ENCODE measurements at places on chromosomes 6 and 20.

- DNase-seq, result no peak
Observed at GRCh38 chr6:12848964-12849808, 132.6 kb downstream of the PHACTR1 start.

GRCh38 chr20:7996898-7997297 lies 22.7 kb downstream of the TMX4 start:
- no peak for DNase-seq

DNA sequence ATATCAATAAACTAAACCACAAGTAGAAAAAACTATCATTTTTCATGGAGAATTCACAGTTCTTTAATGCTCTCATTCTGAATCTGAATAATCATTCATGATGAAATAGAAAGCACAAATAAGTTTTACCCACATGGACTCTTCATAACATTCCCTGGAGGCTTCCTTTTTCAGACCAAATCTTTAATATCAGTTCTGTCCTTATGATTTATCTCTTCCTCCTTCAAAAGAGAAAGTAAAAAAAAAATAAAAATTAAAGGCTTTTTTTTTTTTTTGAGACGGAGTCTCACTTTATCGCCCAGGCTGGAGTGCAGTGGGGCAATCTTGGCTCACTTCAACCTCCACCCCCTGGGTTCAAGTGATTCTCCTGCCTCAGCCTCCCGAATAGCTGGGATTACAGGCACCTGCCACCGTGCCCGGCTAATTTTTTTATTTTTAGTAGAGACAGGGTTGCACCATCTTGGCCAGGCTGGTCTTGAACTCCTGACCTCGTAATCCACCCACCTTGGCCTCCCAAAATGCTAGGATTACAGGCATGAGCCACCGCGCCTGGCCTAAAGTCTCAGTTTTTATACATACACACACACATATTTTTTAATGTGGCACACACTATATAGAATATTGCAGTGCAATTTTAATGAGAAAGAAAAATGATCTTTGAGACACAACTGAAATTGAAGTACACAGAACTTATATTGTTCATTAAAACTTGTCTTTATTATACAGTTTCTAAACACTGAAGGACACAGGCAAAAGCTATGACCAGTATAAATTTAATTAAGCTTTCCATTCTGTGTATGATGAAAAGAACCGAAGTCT lies 31.9 kb upstream of the ZNF217 start:
- no peak for DNase-seq

GRCh38 chr6:16184129-16184528 lies 54.3 kb upstream of the GMPR start:
- no peak for DNase-seq

GRCh38 chr20:38275815-38276550 lies 15.4 kb upstream of the KIAA1755 start:
- no peak for DNase-seq

DNA sequence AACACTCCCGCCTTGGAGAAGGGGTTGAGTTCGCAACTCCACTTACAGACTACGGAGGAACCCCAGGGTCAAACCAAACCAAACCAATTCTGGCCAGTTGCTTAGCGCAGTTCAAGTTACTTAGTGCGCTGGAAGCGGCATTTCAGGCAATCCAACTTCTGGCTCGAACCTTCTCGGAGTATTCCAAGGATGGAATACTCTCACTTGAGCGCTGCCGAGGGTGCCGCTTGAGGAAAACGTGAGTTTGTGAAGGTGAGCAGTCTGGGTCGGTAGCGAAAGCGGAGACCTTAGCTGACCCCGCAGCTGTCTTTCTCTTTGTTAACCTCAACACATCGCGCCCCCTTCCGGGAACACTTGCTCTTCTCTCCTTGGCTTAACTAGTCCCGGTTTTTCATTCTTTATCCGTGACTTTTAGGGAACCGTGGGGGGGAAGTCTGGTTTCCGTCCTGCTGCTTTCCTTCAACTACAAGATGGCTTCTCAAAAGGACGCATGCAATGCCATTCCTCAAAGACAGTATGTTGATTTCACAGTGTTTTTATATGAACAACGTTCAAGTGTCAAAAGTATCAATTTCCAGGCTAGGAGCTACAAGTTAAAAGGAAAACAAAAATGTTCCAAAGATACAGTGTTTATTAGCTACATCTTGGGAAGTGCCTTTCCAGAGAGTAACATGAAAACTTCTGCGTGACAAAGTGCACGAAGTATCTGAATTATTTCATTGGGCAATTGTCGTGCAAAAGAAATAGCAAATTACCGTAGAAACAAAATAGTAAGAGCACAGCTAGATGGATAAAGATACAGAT lies 741 bp upstream of the PNISR start:
- DNase-seq, result peak; percentile 66

DNA sequence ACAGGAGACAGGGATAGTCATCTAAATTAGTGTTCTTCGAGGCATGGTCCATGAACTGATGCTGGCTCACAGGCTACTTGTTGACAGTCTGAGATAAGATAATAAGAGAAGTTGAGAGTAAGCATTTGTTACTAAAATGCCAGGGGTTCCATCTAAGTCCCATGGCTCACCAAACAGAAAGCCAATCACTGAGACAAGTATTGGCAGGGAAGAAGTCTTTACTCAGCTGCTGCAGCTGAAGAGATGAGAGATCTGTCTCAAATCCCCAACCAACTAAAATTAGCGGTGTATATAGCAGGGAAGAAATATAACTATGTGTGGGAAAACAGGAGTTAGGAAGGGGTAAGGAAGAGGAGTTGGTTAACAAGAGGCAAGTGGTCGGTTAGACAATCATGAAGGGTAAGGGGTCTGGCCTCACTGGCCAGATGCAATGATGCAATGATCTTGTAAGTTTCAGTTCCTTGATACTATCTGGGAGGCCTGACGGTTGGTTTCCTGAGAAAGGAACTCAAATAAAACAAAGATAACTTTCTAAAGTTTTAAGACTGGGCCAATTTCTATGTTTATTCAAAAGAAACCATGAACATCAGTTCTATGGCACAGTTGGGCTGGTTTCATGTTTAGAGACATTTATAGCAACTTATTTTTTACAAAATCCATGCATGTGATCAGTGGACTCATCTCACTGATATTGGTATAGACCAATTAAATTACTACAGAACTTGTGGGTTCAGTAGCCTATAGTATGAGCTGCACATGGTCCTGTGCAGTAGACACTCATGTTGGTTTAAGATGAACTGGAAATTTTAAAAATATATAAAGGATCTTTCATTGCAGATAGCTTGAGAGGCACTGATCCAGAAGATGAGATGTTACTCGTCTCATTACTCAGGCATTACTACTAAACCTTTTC lies 9.9 kb upstream of the HEBP2 start:
- DNase-seq, result no peak

DNA sequence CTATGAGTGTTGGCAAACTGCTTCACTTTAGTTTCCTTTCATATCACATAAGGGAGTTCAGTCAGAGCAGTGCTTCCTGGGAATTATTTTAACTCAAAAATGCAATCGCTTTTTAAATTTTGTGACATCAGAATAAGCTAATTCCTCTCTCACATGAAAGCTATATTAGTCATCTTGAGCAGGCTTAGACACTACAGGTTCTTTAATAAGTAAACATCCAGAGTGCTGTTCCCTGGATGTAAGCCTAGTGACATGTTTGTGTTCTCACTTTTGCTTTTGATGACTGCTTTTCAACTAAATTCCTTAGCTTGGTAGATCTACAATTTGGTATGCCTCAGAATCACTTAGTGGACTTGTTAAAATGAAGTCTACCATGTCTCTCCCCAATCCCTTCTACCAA lies 252.7 kb upstream of the POU3F2 start:
- DNase-seq, result no peak

- no peak for DNase-seq
Observed at GRCh38 chr6:30555816-30556065, 548 bp downstream of the GNL1 start.

- DNase-seq, result peak; percentile 6
Observed at GRCh38 chr20:54668271-54669039, 193.1 kb downstream of the DOK5 start.

DNA sequence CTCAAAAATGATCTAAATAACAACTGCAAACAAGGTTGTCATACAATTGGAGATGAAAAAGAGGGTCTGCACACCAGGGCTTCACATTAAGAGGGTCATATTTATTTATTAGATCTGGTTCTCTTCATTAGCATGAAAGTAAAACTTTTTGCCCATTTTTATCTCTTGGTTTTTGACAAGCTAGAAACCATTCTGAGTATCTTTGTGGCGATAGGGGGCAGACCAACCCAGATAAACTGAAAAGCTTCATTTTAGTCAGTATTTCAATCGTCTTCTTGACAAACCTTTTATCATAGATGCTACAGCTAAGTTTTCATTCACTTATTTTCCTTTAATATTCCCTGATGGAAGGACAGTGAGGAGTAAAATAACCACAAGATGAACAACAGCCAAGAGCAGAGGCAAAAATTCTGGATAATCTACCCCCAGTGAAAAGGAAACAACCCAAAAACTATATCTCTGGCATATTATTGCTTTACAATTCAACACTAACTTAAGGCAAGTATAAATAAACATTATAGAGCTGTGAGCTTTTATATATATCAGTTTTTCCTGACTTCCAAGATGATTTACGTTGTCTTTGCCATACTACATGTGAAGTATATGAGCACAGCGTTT lies 45.2 kb downstream of the THEMIS start:
- peak; percentile 65 for DNase-seq

DNA sequence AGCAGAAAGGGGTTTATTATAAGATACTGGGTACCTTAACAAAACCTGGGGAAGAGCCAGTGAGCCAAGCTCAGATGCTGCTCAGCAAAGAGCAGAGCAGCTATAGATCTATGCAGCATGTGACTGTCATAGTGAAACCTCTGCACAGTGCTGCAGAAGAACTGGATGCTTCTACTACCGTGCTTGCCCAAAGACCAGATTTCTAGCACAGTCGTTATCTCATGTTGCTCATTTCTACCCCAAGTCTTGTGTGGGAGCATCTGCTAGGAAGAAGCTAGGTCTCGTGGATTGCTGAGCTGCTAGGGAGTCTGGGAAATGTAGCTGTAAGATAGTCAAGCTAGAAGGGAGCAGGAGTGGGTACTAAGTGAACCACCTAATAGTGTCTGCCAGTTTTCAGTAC lies 31.7 kb upstream of the GNRH2 start:
- no peak for DNase-seq

- no peak for DNase-seq
Observed at GRCh38 chr20:36096435-36096834, 58.1 kb upstream of the EPB41L1 start.

DNA sequence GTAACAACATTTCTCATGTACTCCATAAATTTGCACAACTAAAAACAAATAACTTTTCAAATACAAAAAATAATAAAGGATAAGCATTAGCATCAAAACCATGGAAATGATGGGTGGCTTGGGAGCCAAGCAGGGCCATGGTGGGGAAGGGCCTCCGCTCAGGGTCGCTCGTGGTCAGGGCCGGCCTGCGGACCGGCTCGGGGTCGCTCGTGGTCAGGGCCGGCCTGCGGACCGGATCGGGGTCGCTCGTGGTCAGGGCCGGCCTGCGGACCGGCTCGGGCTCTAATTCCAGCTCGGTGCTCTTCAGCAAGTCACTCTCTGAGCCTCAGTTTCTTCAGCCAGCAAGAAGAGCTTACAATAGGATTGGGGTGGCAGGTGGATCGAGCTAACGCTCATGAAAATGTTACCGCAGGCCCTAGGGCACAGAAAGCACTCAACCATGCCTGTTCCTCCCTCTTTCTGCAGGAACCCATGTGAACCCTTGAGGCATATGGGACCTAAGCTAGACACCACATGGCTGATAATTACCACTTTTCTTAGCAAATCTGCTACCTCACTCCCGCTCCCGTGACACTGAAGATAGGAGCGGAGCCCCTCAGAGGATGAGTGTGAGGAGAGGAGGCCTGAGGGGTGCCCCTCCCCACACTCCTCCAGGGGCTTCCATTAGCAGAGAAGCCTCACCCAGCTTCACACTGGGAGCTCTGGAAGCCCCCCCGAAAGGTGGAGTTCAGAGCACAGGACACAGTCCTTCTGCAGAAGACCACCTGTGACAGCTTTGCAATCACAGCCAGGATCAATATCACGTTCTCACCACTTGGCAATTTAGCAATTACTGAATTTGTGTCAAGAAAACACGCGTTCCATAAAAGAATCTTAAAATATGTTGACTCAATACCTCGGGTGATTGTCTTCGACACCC lies 103.0 kb downstream of the PSMB1 start:
- DNase-seq, result no peak

- DNase-seq, result no peak
Observed at GRCh38 chr6:75307364-75308004, 22.9 kb upstream of the TMEM30A start.

GRCh38 chr6:18488004-18488403 lies 100.9 kb downstream of the RNF144B start:
- DNase-seq, result no peak

DNA sequence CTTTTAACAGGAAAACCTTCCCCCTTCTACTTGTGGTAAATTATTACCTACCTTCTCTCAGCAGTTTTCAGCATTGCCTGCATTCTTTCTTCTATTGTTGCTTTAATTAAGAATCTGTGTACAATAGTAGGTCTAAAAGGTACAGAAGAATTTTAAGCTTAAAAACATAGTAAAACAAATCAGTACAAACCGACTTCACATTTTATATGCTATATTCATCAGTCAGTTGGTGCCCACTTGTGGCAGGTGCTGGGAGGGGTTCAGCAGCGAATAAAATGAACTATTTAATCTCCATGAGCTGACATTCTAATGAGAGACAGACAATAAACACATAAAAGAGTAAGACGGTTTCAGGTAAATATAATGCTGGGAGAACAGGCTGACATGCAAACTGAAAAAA lies 73.4 kb upstream of the FBXO30 start:
- peak; percentile 2 for DNase-seq

DNA sequence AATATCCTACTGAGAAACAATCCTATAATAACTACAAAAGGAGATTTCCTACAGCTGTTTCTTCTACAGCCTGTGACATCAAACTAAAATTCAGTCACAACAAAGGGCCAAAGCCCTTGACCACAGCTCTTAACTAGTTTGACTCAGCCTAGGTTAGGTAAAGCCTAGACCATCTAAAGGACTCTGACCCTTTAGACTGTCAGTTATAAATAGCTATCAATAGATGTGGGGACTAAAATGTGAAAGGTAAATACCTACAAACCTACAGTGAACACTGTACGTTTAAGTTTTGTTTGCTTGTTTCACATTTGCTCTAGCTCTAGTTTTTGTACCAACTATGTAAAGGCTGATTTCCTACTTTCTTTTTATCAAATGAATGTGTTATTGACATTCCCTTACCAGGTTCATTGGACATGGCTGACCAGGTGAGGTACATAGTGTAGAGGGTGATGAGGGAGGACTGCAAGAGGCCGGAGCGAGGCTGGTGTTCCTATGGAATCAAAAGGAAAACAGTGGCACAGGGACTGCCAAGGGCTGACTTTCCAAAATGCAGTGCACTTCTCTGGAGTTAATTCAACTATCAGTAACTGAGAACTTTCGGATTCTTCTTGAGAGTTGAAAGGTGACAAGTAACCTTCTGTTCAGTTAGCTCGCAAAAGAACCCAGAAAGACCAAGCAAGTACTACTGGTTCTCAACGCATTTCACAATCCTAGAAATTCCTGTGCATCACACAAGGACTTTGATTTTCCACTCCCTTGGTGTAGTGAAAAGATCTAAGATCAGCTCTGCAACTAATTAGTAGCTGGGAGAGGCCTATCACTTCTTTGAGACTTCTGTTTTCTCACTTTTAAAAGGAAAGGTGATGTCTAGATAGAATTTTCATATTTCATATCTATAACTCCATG lies 17.2 kb downstream of the SERINC3 start:
- no peak for DNase-seq
